ENCODE measurements at places on chromosomes 3 and 15. TPM values are rescaled to one million over a fixed set of nuclear protein-coding genes. Genes with fewer than 3 reads are reported as not detected.

- H3K36me3 ChIP-seq: no peaks in the 10 kb centered on the region
- H3K27ac ChIP-seq: no peak overlapping the region
- H3K4me1 ChIP-seq: no peaks in the 10 kb centered on the region
- no peak for DNase-seq
- H3K27me3 ChIP-seq: no peaks in the 10 kb centered on the region
These were observed 278.1 kb downstream of the ZPLD1 start for GRCh38 chr3:102712896-102713295.

GRCh38 chr15:60079210-60079609 lies 75.1 kb downstream of the FOXB1 start:
- no peak for DNase-seq
- no peaks in the 10 kb centered on the region for H3K36me3 ChIP-seq
- H3K27ac ChIP-seq: no peak overlapping the region
- H3K4me3 ChIP-seq: no peak overlapping the region

DNA sequence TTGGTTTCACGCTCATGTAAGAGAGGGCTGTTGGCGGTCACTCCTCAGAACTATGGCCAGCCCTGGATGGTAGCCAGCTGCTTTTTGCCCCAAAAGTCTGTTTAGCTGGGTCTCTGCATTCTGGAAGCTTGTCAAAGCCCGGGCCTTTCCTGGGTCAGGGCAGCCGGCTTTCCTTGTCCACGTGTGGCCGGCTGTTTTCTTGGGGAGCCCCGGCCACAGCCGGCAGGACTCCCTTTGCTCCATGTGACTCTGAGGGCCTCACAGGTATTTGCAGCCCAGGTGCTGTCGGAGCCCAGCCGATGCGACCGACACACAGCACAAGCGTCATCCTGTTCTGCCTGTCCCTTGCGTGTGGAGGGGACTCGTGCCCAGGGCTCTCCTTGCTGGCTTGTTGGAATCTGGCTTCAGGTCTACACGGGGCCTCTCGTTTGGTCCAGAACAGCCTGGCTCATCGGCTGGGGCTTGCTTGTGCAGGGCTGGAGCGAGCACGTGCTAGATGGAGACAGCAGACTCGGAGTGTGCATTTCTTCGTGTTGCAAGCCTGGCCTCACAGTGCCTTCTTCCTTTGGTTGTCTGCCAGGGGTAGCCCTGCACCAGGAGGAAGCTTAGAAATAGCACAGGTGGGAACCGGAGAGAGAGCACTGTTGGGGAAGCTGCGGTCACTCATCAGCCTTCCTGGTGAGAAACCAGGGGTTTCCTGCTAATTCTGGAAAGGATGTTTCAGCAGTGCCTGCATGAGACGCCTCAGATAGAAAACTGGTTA lies 51.5 kb downstream of the PGPEP1L start:
- H3K27me3 ChIP-seq: no peaks in the 10 kb centered on the region
- H3K4me1 ChIP-seq: no peaks in the 10 kb centered on the region
- DNase-seq: no peak
- H3K36me3 ChIP-seq: peaks cover 6% of the 10 kb centered on the region
- H3K4me3 ChIP-seq: no peak overlapping the region

Gene UBAP1L
- total RNA-seq: 3.5 TPM

Gene CDC25A
- 58.8 TPM for total RNA-seq

GRCh38 chr15:75229191-75230015 lies 27.7 kb downstream of the C15orf39 start:
- H3K36me3 ChIP-seq: no peaks in the 10 kb centered on the region
- no peak for DNase-seq

DNA sequence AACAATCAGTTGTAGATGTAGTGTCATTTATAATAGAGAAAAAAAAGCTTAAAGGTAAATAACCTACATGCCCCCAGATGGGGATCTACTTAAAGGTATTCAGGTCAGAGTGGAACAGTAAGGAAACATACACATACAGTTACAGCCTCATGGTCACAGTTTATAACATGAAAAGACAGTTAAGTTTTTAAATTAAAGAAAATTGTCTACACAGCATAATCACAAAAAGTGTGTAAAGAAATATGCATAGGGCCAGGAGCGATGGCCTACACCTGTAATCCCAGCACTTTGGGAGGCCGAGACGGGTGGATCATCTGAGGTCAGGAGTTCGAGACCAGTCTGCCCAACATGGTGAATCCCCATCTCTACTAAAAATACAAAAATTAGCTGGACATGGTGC lies 6.8 kb downstream of the RHOV start:
- H3K27ac ChIP-seq: no peak overlapping the region
- no peaks in the 10 kb centered on the region for H3K27me3 ChIP-seq
- H3K36me3 ChIP-seq: no peaks in the 10 kb centered on the region
- H3K4me3 ChIP-seq: no peak overlapping the region
- no peak for DNase-seq

GRCh38 chr3:44337248-44337785 lies 1.2 kb upstream of the TCAIM start:
- no peaks in the 10 kb centered on the region for H3K36me3 ChIP-seq
- peak; percentile 2 for DNase-seq
- peak overlapping the region; percentile 90 for H3K27ac ChIP-seq

DNA sequence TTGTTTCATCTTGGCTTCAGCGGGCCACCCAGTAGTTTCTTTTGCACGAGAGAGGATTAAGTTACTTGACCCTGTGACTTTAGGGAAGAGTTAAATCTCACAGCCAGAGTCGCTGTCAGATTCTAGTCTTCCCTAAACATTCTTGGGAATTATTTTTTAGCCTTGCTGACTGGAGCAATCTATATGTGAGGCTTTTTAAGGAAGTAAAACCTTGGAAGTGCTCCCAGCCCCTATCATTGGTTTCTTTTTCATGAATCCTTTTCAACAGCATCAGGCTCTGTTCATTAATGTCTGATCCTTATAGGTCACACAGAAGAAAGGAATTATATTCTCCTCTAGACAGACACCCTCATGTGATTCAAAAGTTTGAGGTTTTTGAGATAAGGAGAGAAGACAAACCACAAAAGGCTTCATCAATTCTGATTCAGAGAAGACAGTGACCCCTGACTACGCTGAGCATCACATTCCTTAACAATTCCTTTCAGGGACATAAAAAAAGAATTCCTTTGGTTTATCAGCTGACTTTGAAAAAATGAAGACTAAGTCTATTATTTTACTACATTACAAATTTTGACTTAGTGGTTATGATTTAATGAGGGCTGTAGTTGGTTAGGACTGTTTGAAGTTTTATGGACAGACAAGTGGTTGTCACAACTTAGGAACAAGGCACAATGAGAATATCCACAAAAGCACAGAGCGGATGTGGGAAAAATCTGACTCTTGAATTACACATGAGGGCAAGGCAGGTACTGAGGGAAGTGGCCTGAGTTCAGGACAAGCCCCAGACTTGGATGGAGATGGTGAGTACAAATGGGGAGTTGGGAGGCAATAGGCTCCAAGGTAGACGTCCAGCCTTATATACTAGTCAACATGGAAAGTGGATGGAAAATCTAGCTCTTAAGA lies 171.1 kb upstream of the STT3B start:
- H3K27ac ChIP-seq: no peak overlapping the region
- no peak for DNase-seq
- H3K4me3 ChIP-seq: no peak overlapping the region
- H3K4me1 ChIP-seq: no peaks in the 10 kb centered on the region

Gene HGD
- total RNA-seq: 1.1 TPM

- H3K4me1 ChIP-seq: no peaks in the 10 kb centered on the region
- DNase-seq: no peak
- no peaks in the 10 kb centered on the region for H3K27me3 ChIP-seq
- H3K27ac ChIP-seq: no peak overlapping the region
- H3K4me3 ChIP-seq: no peak overlapping the region
These were observed 108.4 kb upstream of the LINGO1 start for GRCh38 chr15:77741106-77741505.

Gene C2CD4B
- not detected for total RNA-seq

- peak; percentile 92 for DNase-seq
- H3K4me1 ChIP-seq: peaks cover 15% of the 10 kb centered on the region
- no peaks in the 10 kb centered on the region for H3K36me3 ChIP-seq
- H3K4me3 ChIP-seq: peak within 1 kb of the TSS; percentile 76
- H3K27ac ChIP-seq: peak within 1 kb of the TSS; percentile 76
These were observed at the start of gene AMIGO3 for GRCh38 chr3:49719214-49719884. Gene AMIGO3 (minus strand): TSS chr3:49719684. CDS start chr3:49719465, 219 bp downstream.

Gene ZNF592
- 31.2 TPM for total RNA-seq

DNA sequence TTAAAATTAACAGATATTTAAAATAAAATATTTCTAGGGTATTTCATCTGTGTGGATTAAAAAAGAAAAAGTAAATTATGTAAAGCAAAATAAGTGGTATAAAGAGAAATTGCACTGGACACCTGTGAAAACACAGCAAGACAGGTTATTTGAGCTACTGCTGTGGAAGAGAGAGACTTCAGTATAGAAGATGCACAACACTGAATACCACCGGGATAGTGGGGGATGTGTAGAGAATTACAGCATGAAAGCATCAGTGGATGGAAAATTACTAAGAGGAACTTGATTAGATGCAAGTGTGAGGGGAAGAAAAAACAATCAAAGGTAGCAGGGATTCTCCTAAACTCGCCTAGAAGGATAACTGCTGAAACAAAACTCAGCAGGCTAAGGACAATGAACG lies 1242.5 kb upstream of the GBE1 start:
- H3K4me3 ChIP-seq: no peak overlapping the region
- H3K4me1 ChIP-seq: no peaks in the 10 kb centered on the region
- no peak overlapping the region for H3K27ac ChIP-seq
- DNase-seq: no peak
